ENCODE measurements at places on chromosomes 16 and 17.
A peak's percentile ranks its signal among the peaks of the same experiment; 100 is the strongest.

DNA sequence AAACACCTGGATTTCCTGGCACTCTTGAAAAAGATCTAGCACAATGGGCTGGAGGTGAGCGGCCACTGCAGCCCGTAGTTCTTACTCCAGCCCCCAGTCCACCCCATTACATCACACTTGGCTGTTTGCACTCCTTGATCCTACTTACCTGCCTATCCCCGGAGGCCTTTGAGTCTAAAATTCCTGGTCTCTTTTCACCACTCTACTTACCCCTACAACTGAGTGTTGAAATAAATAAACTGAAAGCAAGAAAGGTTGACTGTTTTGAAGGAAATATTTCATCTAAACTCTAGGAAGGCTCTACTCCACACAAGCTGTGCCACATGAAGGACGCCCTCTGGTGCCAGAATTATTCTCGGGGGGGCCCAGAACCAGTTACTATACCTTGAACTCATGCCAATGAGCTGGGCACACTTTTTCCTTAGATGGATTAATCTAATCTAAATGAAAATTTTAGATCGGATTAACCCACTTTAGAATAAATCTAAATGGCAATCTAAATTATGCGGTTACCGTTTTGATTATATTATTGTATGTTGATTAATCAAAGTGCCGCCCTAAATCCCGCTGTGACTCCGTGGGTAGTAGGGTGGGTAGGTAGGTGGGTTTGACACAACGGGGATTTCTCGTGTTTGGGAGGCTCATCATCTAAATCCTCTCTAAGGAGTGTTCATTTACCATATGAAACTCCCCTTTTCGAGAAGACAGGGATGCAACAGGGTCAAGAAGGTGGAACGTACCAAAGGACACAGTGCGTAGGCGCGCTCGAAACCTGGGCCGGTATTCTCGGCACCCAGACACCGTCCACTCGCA lies 651 bp upstream of the EIF1 start:
- no peak for DNase-seq

DNA sequence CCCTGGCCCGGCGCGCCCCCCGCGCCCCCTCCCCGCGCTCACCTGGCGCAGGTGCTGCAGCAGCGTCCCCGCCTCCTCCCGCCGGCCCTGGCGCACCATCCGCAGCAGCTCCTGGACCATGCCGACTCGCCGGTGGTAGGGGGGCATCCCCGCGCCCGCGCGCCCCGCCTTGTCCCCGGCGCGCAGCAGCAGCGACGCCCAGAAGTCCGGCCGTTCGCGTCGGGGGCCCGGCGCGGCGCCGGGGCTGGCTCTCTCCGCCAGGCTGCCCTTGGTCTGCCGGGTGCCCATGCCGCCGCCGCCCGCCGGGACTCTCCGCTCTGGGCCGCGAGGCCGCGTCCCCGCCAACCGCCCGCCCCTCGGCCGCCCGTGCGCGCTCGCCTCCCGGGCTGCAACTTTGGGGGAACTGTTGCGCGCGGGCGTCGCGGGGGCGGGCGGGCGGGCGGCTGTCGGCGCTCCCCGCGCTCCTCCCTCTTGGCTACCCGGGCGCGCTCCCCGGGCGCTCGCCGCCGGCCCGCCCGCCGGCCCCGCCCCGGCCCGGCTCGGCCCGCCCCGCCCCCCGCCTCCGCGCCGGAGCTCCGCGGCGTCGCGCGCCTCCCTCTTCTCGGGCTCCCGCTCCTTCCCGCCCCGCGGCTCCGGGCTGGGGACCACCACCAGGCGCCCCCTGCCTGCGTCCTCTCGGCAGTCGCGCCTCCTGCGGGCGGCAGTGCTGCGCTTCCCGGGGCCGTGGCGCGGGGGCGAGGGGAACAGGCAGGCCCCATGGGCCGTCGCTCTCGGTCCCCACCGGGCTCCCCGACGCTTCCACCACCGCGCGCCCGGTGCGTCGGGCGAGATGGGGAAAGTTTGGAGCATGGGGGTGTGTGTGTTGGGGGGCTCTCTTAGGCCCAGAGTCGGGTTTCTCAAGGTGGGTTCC lies at the start of gene LRRC75A:
Gene LRRC75A (minus strand): TSS at position 491 of the 910 bp plus-strand sequence. CDS start 203 bp downstream, at position 288.
- peak; percentile 33 for DNase-seq

DNA sequence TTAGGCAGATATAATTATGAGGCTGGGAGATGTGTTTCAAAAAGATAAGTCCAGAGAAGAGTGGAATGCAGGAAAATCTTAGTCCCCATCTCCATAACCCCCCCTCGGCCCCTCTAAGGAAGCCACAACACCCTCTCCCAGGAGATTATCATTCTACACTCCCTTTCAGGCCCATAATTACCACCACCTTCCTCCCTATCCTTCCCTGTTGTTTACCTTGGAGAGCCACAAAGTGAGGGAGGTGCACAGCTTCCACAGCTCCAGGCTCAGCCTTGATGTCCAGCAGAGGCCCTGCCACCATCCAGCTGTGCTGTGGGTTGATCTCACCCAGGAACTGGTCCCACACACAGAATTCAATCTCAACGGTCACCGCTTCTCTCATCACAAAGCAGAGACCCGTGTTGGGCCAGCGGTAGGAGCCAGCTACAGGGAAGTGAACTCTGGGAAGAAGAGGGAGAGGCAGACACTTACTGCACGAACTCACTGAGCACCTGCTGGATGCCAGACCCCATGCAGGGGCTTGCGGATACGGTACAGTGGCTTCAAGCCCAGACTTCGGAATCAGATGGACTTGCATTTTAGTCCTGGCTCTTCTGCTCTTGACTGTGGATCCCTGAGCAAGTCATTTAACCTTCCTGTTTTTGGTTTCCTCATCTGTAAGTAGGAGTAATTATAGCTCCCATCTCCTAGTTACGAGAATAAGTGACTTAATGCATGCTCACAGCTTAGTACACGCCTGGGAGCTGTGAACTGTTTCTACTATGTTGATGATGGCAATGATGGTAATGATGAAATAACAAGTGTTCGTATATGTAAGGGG lies 44.1 kb downstream of the MIS12 start:
- no peak for DNase-seq

- no peak for DNase-seq
Observed at GRCh38 chr17:35666967-35667532, 64.4 kb upstream of the RASL10B start.

GRCh38 chr16:88957887-88958577 lies 19.0 kb downstream of the CBFA2T3 start:
- no peak for DNase-seq

DNA sequence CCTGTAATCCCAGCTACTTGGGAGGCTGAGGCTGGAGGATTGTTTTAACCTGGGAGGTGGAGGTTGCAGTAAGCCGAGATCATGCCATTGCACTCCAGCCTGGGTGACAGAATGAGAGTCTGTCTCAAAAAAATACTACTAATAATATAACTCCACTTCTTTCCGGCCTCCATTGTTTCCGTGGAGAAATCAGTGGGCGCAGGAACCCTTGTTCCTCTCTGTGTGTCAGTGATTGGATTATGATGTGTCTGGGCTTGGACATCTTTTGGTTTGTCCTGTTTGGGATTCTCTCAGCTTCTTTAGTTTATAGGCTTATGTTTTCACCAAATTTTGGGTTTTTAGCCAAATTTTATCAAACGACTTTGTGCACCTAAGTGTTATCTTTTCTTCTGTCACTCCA lies 36.8 kb downstream of the ACSF3 start:
- no peak for DNase-seq

GRCh38 chr17:57553991-57554825 lies 190.9 kb downstream of the CCDC182 start:
- DNase-seq: no peak

DNA sequence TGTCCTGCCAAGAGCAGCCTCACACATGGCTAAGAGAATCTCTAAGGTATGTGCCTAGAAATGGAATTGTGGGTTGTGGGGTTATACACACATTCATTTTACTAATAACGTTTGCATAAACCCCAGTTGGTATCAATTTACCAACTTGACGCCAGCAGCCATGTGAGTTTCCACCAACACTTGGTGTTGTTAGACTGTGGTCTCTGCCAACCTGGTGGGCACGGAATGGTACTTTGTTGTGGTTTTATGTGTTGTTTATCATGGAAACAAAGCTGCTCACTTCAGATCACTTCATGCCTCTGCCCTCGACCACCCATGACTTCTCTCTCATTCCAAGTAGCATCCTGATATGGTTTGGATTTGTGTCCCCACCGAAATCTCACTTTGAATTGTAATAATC lies 152.0 kb upstream of the CDC42EP4 start:
- no peak for DNase-seq

DNA sequence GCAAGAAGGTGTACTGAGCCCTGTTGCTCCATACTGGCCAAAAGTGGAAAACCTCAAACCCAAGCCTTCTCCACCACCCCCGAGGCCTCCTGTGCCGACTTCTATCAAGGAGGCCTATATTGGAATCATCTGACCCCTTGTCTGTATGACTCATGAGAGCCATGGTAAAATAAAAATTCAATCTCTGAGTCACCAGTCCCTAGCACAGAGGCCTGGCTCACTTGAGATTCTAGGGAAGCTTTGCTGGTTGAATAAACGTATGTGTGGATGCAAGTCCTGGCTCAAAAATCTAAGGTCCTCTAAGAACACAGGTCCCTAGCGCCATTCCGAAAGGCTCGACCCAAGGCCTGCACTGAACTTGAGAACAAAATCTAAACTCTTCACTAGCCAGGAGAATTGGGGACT lies 15.0 kb downstream of the NSMCE1 start:
- DNase-seq: no peak

- DNase-seq: no peak
Observed at GRCh38 chr17:19331543-19332245, 30.8 kb downstream of the B9D1 start.

GRCh38 chr16:85412911-85413520 lies 200.1 kb upstream of the GSE1 start:
- no peak for DNase-seq

- no peak for DNase-seq
Observed at GRCh38 chr16:24683847-24684493, 45.5 kb upstream of the TNRC6A start.

DNA sequence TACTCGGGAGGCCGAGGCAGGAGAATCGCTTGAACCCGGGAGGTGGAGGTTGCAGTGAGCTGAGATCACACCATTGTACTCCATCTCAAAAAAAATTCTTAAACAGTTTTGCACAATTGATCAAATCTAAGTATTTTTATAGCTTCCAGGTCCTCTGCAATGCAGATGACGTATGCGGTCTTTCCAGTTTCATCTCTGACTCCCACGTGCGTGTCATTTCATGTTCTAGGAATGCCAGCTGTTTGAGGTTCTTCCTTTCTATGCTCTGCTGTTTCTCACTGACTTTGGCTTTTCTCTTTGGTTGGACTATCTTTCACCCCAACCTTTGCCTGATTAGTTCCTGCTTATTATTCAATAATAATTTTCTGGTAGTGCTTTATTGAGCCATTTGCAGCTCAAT lies 16.2 kb downstream of the CHP2 start:
- no peak for DNase-seq
